ENCODE measurements at places on chromosomes 5 and 9.

GRCh38 chr9:135069558-135070197 is 17.8 kb upstream of the OLFM1 start:
- DNase-seq: no peak

GRCh38 chr5:62296998-62297397 is 9.0 kb upstream of the KIF2A start:
- DNase-seq: no peak

DNA sequence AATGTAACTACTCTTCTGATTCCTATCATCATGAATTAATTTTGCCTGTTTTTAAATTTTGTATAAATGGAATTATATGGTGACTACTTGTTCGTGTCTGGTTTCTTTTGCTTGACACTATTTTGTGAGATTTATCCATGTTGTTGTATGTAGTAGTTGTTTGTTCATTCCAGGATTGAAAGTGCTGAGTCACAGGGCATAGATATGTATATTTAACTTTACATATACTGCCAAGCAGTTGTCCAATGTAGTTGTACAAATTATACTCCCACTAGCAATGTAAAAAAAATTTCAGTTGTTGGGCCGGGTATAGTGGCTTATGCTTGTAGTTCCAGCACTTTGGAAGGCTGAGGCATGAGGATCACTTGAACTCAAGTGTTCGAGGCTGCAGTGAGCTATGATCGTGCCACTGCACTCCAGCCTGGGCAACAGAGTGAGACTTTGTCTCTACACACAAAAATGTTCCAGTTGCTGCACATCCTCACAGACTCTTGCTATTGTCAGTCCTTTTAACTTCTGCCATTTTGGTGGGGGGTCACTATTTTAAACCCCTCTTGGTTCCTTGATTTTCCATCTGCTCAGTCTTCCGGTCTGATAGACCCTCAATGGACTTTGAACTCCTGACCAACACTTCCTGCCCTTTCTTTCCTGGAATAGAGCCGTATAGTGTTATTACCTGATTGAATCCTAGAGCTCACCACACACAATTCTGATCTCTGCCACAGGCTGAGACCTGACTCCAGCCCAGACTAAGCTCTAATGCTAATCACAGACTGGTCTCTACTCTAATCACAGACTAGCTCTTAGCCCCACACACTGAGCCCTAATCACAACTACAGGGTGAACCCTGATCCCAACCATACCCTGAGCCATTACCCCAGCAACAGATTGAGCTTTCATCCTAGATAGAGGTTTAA is 69.3 kb upstream of the MELK start:
- no peak for DNase-seq

DNA sequence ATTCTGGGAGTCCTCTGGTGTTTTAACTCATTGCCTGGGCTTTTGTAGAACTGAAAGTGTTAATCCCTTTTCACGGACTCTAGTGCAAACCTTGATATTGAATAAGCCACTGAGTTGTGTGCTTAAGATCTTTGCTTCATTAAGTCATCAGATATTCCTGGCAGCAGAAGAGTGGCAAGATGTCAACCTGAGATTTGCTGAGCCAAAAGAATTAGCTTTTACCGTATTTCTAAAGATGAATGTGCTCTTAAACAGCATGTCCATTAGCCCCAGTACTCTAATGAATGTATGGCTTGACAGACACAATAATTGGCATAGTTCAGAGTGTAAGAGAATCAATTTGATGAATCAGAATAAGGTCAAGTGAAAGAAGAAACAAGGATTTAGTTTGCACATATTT is 87.2 kb upstream of the CDH6 start:
- DNase-seq: no peak

- DNase-seq: no peak
These were observed 19.8 kb downstream of the WDR36 start for GRCh38 chr5:111111956-111112355.

DNA sequence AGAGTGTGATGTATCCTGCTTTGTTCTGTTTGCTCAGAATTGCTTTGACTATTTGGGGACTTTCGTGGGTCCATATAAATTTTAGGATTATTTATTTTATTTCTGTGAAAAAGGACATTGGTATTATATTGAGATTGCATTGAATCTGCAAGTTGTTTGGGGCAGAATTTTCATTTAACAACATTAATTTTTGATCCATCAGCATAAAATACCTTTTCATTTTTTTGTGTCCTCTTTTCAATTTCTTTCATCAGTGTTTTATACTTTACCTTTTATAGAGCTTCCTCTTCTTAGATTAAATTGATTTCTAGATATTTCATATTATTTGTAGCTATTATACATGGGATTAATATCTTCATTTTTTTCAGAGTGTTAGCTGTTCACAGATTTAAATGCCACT is 40.8 kb upstream of the FBXL7 start:
- DNase-seq: no peak

DNA sequence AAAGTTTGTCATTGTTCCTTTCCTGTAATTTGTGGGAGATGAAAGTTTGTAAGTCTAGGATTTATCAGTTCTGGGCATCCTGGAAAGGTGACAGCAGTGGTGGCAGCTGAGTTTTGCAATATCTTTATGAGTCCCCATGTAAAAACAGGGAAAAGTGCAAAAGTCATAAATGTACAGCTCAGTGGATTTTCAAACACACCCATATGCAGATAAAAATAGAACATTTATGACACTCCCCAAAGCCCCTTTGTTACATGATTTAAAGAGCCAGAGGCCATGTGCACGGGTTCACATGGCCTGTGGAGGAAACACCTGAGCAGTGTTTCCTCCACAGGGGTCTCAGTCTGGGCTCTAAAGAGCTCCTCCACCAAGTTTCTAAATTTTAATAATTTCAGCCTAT is 6.3 kb downstream of the TMEM38B start:
- no peak for DNase-seq

- DNase-seq: peak; percentile 2
These were observed 186.7 kb downstream of the PDZD2 start for GRCh38 chr5:31825518-31826068.

DNA sequence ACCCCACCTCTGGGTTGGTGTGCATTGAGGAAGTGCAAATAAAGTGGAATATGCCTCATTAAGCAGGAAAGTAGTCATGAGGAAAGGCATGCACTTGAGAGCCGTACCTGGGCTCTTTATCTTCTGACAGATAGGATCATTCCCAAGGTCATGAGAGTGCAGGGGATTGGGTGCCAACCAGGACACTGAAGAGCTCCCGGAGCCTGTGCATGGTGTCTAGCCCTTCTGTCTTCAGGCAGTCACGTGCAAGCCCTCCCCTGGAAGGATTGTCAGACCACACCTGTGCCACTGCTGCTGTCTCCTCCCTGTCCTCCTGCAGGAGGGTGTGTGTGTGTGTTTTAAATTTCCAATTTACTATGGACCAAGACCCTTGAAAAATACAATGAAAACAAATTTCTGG is 69.6 kb downstream of the PDE8B start:
- DNase-seq: no peak

DNA sequence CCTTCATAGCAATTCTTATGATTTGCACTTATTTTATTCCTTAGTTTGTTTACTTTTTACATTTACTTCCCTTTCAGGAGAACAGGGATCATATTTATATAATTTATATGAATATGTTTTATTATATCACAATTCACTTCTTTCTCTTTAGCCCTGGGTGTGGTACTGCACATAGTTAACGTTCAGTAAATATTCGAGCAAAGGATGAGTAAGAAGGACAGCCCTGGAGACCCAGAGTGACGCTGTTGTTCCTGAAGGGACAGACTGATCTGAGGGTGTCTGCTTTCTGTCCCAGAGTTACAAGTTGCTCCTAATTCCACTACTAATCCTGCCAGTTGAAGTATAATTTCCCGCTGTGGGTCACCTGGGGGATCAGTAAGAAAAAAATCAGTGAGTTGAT is 366.1 kb downstream of the DMRT2 start:
- DNase-seq: no peak

DNA sequence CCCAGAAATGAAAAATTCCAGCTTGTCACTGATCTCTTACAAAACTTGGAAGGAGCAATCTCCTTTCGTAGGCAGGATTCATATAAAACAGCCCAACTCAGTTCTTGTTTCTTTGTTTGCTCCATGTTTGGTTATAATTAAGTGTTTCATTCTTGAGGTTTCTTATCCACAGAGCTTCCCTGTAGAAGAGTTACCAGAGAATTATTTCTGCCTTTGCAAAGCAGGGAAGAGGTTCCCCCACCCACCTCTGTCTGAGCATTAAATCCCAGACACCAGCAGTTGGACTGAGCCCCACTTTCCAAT is 34.1 kb upstream of the RAI14 start:
- DNase-seq: no peak

DNA sequence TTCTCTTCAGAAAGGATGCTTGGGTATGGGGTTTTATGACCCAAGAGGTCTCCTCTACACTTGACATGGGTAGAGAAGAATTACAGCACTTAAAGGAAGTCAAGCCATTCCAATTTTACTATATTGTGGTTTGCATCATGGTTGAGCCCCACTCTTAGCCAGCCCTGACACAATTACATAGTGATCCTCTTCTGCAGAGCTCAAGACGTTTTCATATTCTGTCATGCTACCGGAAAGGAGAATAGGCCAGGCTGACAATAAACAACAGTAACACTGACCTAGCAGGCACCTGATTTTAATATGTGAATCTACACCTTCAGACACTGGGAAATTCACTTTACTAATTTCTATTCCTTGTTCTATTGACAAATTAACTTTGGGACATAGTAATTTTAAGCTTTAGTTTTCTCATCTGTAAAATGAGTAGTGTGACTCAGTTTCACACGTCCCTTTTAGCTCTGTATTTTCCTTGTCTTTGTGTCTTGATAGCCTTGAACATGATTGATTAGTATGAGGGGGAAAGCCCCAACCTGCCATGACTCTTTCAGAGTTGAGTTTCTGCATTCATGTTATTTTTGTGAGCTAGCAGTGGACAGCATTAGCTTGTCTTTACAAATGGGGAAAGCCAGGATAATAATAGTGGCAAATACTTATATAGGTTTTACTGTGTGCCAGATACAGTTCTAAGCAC is 83.8 kb downstream of the SV2C start:
- no peak for DNase-seq

- DNase-seq: no peak
These were observed 167.6 kb downstream of the RANBP17 start for GRCh38 chr5:171029401-171029800.

- no peak for DNase-seq
These were observed 221.8 kb downstream of the SLC12A2 start for GRCh38 chr5:128305341-128305740.

GRCh38 chr5:68688547-68688946 is 405.3 kb upstream of the SLC30A5 start:
- no peak for DNase-seq

GRCh38 chr5:95863383-95863757 is 40.8 kb upstream of the GLRX start:
- no peak for DNase-seq

GRCh38 chr5:176955895-176956294 is 50.7 kb downstream of the UIMC1 start:
- no peak for DNase-seq

GRCh38 chr9:22813529-22813928 is 366.9 kb downstream of the DMRTA1 start:
- DNase-seq: no peak

DNA sequence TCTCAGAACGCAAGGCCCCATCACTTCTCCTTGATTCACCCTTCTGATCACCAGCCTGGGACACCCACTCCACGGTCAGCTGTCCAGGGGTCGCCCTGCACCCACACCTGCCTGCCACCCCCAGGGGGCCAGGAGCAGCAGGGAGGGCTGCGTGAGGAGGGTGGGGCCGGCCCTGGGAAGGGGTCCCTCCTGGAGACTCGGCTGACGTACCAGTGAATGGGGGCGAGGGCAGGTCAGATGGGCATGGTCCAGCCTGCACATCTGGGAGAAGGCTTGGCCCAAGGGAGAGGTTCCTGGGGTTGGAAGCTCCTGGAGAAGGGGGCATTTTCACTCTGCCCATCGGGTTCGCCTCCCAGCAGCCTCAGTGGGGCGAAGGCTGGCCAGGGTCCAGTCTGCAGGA is 21.8 kb upstream of the SARDH start:
- no peak for DNase-seq

GRCh38 chr5:113183694-113184093 is 207.1 kb downstream of the DCP2 start:
- DNase-seq: no peak

DNA sequence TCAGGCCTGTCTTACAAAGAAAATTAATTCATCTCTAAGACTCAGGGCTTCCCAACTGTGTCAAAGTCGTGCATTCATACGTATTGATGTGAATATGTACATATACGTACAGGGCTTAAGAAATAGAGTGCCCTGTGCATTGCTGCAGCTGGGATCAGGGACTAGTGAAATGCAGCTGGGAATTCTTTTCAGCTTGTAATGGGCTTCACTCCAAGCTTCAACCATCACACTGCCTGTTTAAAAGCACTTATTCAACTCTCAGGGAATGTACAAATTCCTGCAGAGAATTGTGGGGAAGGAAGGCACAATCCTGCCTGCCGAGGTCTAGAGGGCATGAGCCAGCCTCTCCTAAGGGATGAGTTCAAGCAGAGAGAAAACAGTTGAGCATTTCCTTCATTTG is 59.6 kb upstream of the MAN2A1 start:
- no peak for DNase-seq

- no peak for DNase-seq
These were observed 139.2 kb upstream of the TRIM32 start for GRCh38 chr9:116547729-116548426.

DNA sequence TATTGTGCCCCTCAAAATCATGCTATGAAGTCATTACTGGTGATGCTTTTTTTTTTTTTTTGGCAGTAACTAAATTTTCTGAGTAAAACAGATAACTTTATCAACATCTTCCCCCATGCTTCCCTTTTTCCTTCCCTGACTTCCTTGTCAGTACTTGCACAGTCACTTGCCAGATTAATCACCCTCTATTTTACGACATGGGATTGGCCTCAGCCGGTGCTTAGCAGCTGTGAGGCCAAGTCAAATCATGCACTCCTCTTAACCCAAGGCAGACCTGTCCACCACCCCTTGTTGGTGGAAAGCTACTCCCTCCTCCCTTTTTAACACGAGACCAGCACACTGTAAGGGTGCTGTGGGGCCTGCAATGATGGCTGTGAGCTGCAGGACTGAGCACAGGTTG is 118.0 kb upstream of the OTULINL start:
- no peak for DNase-seq

DNA sequence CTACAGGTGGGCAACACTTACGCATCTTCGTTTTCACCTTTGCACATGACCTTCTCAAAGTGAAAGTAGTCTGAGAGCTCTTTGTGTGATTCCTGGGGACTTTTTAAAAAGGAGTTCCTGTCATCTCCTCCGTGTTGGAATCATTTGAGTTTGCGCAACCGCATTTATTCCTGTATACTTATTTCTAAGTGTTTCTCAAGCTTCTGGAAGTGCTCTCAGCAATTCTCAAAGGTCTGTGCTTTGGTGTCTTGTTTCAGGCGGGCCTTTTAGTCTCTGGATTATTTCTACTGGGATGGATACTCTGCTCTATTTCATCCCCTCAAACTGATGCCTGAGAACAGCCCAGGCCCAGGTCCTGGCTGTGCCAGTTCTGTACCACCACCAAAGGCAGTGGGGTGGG is 226.5 kb upstream of the TUT7 start:
- DNase-seq: no peak
